ENCODE measurements at places on chromosomes 7 and 10.
A peak's percentile ranks its signal among the peaks of the same experiment; 100 is the strongest.

DNA sequence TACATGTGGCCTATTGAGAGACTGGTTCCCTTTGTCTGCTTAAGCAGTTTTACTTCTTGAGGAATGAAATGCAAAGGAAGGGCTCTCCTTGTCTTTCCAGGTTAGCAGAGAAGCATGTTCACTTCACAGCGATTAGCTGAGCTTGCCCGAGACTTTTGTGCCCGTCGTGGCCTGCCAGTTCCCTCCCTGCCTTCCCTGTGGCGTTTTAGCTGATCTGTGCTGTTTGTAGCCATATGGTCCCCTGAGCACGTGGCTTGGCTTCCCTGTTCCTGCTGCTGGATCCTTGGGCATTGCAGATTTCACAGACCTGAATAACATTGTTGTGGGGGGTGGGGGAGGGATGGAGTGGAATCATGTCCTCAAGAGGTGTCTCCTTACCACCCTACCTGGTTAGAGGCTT lies 61.8 kb downstream of the SND1 start:
- no peak for DNase-seq

DNA sequence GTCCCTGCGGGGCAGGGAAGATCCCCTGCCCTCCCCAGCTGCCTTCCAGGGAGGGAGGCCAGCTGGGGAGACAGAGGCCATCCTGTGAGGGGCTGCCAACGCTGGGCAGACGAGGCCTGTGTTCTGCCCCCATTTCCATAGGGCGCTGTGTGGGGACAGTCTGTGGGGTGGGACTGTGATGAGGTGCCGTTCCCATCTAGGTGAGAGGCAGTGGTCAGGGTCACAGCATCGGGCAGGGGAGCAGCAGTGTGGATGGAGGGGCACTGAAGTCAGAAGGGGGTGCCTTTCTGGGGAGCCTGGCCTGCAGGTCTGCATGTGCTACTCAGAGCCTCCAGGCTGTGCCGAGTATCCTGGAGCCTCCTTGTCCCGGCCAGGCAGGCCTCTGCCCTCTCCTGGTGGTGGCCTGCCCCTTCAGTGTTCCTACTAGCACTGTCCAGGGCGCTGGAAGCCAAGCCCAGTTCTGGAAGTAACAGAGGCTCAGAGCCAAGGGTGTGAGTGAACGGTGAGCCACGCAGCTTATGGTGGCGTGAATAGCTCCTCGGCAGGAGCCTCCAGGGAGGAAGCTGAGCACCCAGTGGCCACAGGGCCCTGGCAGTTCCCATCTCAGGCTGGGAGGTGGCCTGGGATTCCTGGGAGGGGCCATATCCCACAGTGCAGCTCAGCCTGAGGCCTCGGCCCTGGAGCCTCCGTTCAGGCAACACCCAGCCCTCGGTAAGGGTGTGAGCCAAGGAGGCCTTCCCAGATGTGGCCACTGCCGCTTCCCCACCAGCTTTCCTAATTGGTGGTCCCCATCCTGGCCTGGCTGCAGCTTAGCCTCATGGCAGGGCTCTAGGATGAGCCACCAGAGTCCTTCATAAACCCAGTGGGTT lies 23.3 kb upstream of the CSGALNACT2 start:
- no peak for DNase-seq

GRCh38 chr10:91931526-91932190 lies 8.1 kb downstream of the BTAF1 start:
- DNase-seq: no peak

DNA sequence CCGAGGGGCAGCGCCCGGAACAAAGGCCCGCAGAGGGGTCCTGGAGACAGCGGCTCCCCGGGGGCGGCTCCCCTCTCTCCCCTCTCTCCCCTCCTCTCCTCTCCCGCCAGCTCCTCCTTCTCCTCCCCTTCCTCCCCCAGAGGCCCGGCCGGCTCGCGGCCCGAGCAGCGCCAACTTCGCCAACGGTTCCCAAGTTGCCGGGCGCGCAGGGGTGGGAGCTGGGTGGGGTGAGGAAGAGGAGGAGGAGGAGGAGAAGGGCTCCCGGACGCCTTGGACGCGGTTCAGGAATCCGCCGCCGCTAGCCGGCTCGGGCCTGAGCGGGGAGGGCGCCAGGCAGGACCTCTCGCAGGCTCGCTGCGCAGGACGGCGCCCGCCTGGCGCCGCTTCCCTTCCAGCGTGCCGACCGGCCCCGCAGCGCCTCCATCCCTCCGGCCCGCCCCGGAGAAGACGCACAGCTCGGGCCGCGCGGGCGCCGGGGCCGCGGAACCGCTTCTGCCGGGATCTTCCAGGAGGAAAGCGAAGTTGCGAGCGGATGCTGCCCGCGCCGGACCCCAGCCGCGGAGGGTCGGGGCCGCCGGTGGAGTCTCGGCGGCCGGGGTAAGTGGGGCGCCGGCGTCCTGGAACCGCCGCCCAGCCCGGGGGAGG lies at the start of gene CHST3:
Gene CHST3 (plus strand): TSS at position 298 of the 645 bp plus-strand sequence. CDS start 41,448 bp downstream, outside the sequence.
- DNase-seq: no peak

DNA sequence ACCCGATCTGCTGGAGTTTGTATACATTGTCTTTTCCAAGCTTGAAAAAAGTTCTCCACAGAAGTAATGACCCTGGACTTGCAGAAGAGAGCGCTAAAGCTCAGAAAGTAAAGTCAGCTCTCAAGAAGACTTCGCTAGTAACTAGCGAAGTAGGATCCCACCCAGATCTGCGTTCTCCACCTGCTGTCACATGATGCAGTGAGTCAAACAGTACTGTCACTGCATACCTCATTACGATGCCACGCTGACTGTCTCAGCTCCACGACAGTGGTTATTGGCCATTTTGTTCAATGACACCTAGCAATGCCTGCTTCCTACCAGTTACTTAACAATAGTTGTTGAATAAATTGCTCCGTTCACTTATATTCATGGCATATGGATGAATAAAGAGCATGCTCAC lies 29.7 kb upstream of the SEC61G start:
- peak; percentile 19 for DNase-seq

- DNase-seq: no peak
These were observed 109.0 kb upstream of the TMEM106B start for GRCh38 chr7:12102126-12102525.

GRCh38 chr7:55593515-55594318 lies 21.4 kb upstream of the VOPP1 start:
- no peak for DNase-seq

- no peak for DNase-seq
These were observed 246.6 kb downstream of the ADRA2A start for GRCh38 chr10:111323389-111323966.

DNA sequence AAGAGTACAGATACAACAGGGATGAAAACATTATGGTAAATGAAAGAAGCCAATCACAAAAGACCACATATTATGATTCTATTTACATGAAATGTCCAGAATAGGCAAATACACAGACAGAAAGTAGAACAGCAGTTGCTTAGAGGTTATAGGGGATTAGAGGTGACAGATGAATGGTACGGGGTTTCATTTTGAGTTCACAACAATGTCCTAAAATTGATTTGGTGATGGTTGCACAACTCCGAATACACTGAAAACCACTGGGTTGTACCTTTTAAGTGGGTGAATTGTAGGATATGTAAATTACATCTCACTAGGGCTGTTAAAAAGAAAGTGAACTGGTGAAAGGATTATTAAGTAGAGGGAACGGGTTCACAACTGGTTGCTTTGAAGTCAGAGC lies 76.3 kb upstream of the MRLN start:
- no peak for DNase-seq

GRCh38 chr7:95199779-95200558 lies 124.4 kb downstream of the PON1 start:
- DNase-seq: peak; percentile 60

DNA sequence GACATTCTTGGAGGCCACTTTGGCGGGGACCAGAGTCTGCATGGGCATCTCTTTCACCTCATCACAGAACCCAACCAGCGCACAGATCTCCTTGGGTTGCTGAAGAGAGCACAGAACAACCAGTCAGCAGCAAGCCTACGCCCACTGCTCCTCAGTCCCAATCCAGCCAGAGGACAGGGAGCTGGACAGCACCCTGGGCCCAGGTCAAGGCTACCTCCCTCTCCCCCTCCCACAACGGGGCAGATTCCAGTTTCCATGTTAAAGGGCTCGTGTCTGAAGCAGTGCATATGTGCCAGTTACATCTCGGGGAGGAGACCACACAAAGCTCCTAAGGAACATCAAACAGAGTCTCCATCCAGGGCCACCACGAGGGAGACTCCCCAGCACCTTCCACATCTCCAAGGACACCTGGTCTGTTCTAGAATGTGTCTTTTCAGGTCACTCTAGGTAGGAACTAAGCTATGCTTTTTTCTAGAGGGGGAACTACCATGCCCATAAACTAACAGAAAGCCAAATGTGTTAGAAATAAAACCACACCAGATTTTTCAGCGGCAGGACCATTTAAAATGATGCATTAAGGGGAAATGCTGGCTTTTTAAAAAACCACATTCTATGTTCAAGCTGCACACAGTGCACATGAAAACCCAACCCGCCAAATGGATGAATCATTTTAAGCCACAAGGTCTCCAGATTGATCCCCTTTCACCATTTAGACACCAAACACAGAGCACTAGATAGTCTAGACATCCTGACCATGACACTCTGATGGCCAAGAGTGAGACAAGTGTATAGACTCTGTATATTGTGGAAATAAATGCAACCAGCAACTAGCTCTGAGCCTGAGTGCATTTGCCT lies 28.9 kb downstream of the PSAP start:
- no peak for DNase-seq

- DNase-seq: no peak
These were observed 106.0 kb upstream of the ZNF32 start for GRCh38 chr10:43754569-43755260.

DNA sequence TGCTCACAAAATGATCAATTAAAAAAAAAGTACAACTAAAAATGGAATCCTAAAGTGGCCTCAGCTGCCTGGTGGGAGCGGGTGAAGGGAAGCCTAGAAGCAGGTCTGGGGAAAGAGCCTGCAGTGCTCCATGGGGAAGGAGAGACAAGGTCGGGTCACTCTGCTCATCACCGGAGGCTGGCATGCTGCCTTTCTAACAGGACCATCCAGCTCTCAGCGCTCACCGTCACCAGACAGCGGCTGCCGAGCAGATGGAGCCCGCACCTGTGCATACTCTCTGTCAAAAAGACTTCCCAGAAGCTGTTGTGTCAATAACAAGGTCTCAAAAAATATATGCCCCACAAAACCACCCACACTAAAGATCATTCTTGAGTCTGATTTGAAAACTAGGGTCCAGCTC lies 112.8 kb downstream of the BAMBI start:
- DNase-seq: no peak

GRCh38 chr10:7233259-7233991 lies 177.4 kb downstream of the SFMBT2 start:
- no peak for DNase-seq

DNA sequence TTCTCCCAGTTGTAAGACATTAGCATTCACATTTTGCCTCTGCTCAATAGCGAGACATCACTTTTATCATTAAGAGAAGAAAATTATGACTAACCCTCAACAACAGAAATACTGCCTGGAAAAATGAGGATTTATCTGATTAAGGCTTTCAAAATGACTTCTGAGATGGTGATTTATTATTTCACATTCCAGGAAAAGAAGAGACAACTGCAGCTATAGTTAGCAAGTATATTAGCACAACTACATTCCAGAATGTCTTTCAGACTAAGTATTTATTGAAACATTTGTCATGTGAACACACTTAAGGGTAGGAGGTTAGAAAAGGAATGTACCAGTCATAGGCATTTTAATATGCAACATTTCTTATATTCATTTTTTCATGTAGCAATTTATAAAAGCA lies 162.0 kb downstream of the IQUB start:
- DNase-seq: no peak

DNA sequence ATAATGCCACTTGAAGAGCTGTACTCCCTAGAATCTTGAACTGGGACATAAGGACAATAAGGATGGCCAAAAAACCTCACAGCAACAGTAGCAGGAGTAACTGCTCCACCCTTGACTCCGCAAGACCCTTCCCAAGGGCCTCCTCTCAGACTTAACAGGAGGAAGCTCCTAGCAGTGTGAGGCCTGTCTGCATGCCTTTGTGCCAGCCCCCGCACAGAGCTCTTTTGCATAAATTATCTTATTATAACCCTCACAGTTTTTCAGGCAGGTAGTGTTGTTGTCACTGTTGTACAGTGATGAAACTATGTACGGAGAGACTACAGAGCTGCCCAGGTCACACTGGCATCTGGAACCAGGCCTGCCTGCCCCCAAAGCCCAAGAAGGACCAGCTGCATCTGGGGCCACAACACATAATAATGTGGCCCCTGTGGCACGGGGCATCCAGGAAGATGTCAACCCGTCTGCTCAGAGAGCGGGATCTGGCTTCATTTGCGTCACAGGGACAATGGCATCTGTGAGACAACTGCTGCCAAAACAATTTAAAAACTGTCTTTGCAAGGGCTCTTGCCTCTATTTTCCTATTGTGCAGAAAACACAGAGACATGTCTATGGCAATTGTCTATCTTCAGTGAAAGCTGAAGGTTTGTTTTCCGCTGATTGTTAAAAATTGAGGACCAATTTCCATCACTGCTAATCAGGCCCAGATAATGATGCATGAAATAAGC lies 249.3 kb upstream of the GRB10 start:
- peak; percentile 72 for DNase-seq

DNA sequence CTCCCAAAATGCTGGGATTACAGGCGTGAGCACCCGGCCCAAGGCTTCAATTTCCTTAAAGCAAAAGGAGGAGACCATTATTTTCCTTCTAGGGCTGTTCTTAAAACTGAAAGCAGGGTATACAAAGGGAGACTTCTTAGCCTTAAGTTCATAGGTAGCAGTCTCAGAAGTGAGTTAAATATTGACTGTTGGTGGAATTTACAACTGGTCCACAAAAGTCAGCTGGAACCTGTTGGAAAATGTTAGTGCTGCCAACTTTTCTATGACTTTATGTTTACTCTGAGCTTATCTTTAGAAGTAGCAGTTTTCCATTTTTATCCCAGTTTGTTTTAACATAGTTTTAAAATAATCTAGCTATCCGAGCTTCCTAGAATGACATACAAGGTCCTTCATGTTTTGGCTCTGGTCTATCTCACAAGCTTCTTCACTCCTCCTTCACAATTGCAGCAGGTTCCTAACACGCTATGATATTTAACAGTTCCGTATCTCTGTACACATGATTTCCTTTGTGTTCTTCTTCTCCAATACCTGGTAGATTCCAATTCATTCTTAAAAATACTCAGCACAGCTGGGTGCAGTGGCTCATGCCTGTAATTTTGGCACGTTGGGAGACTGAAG lies 3.3 kb downstream of the SLC26A3 start:
- no peak for DNase-seq

GRCh38 chr7:155131090-155131489 lies 61.0 kb downstream of the HTR5A start:
- DNase-seq: no peak

- no peak for DNase-seq
These were observed 376.5 kb downstream of the KCNMA1 start for GRCh38 chr10:77261146-77261545.

DNA sequence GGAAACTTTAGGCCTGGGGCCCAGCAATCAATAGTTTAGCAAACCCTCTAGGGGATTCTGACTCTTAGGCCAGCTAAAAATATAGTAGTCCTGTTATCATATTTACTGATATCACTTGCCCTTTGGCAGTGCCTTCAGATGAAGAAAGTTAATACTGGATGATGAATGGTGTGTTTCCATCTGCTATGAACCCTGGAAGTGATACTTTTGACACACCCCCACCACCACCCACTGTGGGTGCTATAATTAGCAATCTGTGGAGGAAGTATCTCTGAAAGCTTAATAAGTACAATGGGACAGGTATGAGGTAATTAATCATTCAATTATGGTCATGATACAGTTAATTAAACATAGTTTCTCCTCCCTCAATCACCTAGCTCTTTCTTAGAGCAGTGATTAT lies 90.4 kb upstream of the LRRTM3 start:
- no peak for DNase-seq

GRCh38 chr7:102425639-102426267 lies 7.6 kb upstream of the ORAI2 start:
- DNase-seq: no peak

- no peak for DNase-seq
These were observed 37.1 kb downstream of the SVOPL start for GRCh38 chr7:138663725-138664710.
